Fibroblast of mammary gland (primary cell): ENCODE measurements at places on chromosomes 5 and 9.

- DNase-seq = no peak
These were observed 53.3 kb upstream of the NOTCH1 start for GRCh38 chr9:136599074-136599531.

GRCh38 chr5:112445626-112446350, 26.7 kb upstream of the EPB41L4A start:
- DNase-seq = no peak

DNA sequence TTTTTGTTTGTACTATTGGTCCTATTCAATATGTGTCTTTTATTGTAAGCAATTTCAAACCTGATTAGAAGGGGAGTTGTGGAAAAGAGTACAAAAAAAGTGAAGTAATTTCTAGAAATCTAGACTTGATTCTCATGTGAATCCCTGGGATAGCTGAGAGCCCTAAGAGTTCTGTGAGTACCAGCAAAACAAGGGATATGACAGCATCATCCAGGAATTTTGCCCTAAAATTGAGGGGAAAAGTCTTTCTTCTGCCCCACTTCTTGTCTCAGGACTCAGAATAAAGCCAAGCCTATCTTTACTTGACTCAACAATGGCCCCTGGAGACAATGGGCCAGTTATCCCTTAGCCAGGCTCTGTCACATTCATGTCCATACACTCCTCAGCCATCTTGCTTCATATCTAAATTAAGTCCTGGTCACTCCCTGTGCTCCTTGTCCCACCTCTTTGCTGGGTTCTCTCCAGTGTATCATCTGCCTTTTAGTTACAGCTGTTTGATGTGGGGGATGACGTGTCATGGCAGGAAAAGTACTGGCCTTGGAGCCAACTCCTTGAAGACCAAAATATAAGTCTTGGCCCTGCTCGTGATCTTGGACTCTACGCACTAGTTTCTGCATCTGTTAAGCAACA, 81.2 kb downstream of the ADAMTS12 start:
- DNase-seq = peak; percentile 97

GRCh38 chr5:144144956-144145751, 25.3 kb downstream of the YIPF5 start:
- DNase-seq = no peak

GRCh38 chr9:70477907-70478480, 63.5 kb upstream of the KLF9 start:
- no peak for DNase-seq

DNA sequence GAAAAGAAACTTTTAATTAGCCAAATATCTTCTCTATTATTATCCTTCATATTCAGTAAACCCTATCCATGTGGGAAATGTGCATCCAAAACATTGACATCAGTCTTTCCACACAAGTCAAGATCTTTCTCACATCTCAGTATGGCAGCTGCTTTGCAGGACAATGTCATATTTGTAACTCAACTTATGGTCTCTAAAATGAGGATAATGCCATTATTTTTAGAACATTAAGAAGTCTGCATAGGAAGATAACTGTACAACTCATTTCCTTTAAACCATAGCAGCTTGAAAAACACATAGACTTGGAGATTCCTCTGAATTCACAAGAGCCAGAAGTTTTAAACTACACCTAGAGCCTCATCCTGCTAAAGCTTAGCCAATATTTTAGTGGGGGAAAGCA, 43.7 kb downstream of the MCTP1 start:
- DNase-seq = no peak

- DNase-seq = no peak
These were observed 83.9 kb downstream of the PRLR start for GRCh38 chr5:35146406-35146805.
